ENCODE measurements at places on chromosomes 2 and 18.

DNA sequence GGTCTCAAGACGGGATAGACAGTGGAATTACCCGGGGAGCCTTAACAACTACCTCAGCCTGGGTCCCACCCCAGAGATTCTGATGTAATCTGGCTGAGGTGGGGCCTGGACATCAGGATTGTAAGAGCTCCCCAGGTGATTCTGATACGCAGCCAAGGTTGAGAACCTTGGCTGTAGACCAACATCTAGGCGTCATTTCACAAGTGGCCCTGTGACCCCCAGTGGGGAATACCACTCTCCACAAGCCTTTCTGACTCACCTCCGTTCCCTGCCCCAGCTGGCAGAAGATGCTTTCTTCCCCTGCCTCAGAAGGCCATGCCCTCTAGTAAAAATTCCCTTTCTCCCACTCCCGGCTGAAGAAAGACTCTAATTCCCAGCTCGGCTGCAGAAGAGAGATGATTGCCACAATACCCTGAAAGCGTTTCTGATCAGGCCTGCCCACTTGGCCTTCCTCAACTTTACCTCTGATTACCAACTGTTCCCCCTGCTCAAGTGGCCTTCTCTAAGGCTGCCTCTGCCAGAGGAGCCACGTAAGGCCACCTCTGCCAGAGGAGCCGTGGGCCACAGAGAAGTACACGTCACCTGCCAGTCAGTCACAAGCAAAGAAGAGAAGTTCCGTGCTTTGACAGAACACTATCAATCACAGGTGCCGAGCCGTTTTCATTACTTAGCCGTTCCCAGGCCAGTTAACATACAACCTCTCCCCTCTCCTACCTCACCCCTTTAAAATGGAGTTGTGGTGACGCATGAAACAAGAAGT lies 116.8 kb upstream of the PKDCC start:
- no peak for DNase-seq

DNA sequence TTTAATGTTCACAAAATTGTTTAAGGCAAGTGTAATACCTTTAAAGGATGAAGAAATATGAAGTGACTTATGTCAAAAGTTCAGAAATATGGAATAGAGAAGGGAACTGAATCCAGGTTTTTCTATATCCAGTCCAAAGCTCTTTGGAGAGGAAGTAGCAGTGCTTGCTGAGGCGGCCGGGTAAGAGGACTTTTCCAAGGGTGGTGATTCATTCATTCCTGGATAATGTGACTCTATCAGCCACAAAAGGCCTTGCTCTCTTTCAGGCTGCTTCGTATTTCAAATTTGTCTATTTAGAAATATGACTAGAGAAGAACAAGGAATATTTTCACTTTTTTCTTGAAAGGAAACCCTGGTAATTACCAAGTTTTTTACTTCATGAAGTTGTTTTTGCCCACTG lies 830.1 kb upstream of the ZEB2 start:
- DNase-seq = no peak

GRCh38 chr2:234555616-234556249 lies 58.9 kb upstream of the ARL4C start:
- DNase-seq = no peak

- no peak for DNase-seq
Observed at GRCh38 chr2:196372811-196373664, 201.7 kb upstream of the STK17B start.

GRCh38 chr2:19256121-19256601 lies 102.3 kb downstream of the OSR1 start:
- no peak for DNase-seq

- DNase-seq = peak; percentile 46
Observed at GRCh38 chr2:584863-585823, 92.1 kb downstream of the TMEM18 start.

DNA sequence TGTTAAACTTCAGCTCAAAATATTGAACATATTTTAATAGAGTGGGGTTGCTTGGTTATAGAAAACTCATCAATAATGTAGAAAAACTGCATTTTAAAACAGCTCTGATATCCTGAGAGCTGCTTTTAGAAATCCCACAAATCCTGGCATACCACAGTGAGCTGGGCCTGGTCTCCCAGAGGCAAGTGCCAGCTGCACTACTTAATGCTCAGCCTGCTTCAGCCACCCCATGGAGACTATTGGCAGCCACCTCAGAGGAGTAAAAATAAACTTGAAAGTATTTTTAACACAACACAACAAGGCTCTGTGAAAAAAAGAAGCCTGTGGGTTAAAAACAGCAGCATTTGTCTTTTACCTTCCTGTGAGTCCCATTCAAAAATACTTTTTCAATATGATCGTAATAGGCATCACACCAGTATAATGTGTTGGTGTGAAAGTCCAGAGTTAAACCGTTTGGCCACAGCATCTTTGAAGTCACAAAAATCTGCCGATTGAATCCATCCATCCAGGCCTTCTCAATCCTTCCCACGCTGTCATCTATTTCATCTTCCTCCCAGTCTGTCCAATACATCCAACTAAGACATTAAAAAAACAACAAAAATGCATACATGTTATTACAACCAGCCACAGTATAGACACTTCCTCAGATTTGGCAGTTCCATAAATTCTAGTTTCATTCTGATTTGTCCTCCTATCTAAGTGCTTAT lies 1115.3 kb downstream of the LRP1B start:
- no peak for DNase-seq

DNA sequence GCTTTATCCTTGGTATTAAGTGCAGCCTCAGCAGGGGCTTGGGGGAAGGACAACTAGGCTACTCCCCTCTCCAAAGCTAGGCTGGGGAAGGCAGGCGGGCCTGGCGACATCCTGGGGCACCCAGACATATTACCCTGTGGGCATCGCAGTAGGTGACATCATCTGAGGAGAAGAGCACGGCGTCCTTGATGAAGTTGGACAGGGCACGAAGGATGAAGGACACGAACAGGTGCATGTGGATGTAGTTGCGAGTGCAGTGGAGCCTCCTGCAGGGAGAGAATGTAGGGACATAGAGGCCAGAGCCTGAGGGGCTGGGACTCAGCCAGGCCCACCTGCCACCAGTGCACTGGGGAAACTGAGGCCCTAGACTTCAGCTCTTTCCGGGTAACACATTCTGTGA lies 32.3 kb downstream of the TMEM37 start:
- no peak for DNase-seq

DNA sequence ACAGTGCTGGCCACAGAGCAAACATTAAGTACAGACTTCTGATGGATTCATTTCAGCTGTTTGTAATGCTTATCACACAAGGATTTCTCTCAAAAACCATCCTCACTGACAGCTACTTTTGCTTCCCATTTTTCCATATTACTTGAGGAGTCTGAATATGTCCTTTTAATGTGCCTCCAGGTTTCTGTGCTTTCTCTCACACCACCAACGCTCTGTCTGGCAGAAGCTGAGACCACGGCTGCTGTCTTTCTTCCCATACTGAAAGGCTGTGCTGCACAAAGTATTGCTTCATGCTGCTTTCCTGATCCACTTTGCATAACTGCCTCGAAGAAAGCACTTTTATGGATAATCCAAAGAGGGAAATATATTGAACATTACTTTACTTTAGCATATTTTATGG lies 312.1 kb upstream of the ZEB2 start:
- DNase-seq = no peak

DNA sequence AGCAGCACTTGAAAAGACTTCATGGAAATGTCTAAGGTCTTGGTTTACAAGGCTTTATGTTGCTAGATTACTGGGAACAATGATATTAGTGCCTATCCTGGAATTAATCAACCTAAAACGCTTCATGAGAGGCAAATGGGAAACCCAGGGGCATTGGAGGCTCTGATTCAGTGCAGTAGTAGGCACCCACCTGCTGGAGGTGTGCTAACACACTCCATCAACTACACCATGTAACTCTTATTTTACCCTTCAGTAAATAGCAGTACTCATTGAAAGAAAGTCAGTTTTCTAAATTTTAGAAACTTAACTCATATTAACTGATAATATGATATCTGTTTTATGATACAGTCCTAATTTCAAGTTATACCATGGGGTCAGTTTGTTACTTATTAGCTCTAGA lies 17.4 kb upstream of the HNRNPA3 start:
- no peak for DNase-seq

- no peak for DNase-seq
Observed at GRCh38 chr2:144233317-144233716, 286.6 kb downstream of the ZEB2 start.

DNA sequence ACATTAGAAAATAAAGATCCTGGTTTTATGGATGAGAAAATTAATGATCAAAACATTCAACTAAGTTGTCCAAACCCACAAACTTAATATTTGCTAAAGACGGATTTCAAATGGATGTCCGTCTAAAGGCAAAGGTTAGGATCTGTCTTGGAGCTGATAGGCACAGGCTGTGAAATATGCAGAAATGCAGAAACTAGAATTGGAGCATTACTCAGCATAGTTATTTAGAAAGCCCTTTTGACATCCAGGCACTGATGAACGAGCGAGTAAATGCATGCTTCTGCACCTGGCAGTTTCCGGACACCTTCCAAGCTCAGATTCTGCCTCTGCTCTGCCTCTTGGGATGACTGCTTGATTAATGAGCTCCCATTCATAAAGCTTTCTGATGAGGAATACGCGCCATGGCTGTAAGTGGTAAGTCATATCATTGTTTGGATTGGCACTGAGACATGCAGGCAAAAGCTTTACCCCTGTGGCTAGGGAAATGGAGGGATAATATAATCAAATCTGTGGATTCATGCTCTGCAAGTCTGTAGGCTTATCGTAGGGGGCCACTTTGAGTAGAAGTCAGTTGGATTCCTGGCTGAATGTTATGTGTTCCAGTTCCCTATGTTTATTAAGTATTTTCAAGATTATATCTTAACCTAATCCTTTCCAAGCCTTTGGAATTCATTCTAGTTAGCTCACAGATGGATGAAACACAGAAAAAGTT lies 2176.3 kb upstream of the CELF4 start:
- no peak for DNase-seq

GRCh38 chr2:24818721-24819167 lies 25.5 kb downstream of the CENPO start:
- no peak for DNase-seq

GRCh38 chr2:218145124-218145523 lies 19.3 kb downstream of the CXCR2 start:
- DNase-seq = no peak

- DNase-seq = no peak
Observed at GRCh38 chr18:25434745-25435144, 82.8 kb upstream of the ZNF521 start.

DNA sequence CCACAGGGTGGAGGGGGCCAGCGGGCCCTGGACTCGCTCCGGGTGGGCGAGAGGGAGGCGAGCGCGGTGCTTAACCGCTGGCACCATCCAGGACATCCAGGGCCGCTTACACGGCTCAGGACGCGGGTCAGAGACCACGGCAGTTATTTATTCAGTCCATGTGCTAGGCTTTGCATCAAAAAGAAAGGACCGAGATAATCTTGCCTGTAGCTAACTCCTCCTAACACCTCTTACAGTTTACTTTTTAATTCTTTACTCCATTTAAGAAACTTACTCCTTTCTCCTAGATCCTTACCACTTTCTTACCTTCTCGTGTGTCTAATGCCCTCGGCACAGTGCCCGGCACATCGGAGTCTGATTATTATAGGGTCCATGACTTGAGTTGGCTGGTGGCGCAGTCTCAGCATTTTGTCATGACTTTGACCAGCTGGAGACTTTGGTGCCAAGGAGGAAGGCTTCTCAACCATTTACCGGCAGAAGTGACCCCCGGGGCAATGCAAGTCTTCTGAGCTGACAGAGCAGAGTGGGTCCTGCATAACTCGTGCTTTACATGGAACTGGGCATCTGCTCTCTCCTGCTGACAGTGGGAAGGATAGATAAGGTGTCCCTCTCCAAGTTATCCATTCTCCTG lies 503 bp downstream of the ANXA4 start:
- no peak for DNase-seq

DNA sequence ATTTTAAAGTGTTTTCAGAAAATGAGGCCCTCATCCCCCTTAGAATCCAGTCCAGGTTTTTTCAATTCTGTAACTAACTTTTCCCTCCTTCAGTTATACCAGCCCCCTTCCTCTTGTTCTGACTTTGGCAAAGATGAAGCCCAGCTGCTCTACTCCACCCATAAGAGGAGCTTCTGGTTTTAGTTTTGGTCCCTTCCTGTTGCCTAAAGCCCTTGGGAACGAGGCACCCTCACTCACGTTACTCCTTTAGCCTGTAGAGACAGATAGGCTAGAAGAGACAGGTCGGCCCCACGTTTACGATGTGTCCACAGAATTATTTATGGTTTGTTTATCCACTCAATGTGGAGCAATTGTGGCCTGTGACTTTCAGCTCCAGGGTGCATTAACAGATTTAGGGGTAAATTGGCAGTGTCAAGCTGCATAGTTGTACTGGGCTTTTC lies 454.2 kb upstream of the TNP1 start:
- DNase-seq = no peak

GRCh38 chr2:222892321-222892720 lies 31.5 kb downstream of the ACSL3 start:
- DNase-seq = no peak

DNA sequence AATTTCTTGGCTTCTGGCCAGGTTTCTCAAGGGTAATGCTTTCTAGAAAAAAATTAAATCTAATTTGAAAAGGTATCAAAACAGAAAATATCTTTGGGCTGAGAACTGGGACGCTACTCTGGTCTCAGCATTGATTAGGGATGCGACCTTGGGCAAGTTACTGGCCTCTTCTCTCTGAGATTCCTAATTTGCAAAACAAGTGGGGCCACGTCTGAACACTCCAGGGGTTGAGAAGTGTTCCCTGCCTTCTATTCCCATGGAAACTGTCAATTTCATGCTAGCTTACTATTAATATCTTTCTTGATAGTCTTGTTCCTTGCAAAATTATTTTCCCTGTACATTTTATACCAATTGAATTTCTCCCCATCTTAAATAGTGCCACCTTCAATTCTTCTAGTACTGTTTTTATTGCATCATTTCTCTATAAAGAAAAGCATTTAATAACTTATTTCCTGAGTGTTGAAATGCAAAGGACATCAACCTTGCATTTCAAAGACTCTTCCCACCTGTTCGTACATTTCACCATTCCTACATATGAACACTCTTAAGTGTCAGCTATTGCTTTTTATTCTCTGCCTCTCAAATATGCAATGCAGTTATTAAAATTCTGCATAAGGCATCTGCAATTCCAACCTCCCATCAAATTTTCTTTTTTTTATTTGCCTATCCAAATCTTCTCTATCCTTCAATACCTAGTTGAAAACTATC lies 118.3 kb upstream of the DSEL start:
- DNase-seq = no peak

DNA sequence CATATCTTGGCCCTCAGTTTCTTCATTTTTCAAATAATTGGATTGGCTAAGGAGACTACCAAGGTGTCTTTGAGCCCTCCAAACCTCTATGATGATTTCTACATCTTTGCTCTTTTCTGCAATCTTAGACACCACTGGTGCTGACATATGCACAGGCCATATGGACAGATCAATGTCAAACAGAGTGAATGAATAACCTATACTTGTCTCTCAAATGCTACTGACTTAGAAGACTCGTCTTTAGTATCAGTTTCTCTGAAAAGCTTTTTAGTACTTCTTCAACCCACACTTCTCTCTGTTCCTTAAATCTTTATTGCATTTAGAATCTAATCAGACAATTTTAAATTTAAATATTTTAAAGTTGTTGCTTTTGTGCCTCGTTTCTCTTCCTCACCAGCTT lies 258.2 kb downstream of the LTBP1 start:
- DNase-seq = no peak
